ENCODE measurements at places on chromosomes 2 and 18. TPM values are rescaled to one million over a fixed set of nuclear protein-coding genes. Genes with fewer than 3 reads are reported as not detected.

DNA sequence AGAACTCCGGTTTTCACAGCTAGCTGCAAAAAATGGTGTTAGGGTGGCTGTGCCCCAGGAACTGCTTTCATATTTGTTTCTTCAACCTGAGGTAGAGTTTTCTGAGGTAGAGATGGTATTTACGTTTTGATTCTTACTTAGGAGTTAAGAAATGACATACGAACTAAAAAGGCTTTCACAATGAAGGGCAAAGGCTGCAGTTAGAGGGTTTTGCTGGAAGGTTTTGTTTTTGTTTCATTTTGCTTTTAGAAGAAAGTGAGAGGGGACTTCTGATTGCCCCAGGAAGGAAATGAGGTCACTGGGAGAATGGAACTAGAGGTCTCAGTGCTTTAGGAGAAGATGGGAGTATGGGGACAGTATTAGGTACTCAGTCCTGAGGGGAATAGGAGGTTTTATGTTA is 15.5 kb downstream of the CDCA7 start:
- DNase-seq, result no peak

Gene TLX2
- 0.53 TPM for total RNA-seq

Gene OTX1
- not detected for total RNA-seq

DNA sequence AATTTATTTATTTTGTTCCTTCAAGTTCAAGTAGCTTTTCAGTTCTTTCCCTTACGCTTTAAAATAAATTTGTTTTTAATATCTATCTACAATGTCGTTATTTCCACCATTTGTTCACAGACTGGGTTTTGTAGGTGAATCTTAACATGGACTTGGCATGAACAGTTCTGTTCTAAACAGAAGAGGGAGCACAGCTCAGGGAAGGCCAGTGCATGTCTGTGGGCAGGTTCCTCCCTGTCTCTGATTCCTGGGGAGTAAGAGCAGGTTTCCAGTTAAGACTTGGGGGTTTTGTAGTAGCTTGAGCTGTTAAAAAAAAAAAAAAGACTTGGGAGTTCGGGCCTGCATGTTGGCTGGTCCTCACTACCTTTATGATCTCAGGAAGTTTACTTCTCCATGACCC is 11.1 kb downstream of the TTL start:
- DNase-seq, result no peak

GRCh38 chr2:144692661-144693060 is 172.7 kb upstream of the ZEB2 start:
- DNase-seq, result no peak

Gene CELF4
- total RNA-seq, result not detected

Gene KANSL1L
- total RNA-seq, result 10.7 TPM

- no peak for DNase-seq
Measured at GRCh38 chr2:214801768-214802397, 7.6 kb downstream of the BARD1 start.

Gene CERS6
- 11.3 TPM for total RNA-seq

GRCh38 chr2:96144481-96145035 is 682 bp downstream of the DUSP2 start:
- peak; percentile 57 for DNase-seq

Gene VWA3B
- not detected for total RNA-seq

Gene HOXD9
- not detected for total RNA-seq

DNA sequence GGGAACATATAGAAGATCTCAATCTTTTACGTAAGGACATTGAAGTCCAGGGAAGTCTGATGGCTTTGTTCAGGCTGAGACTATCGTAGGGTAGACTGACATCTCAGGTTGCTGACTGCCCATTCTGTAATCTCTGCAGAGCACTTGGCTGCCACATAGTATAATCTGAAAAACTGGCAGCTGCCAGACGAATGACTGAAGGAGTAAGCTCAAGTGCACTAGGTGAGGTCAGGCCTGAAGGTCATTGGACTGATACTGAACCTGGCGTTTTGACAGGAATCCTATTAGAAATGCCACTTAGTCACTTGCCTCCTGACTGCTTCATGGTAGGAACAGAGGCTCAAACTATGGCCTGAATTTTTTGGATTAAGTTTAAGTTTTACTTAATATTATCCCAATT is 23.5 kb downstream of the GPD2 start:
- DNase-seq, result no peak

DNA sequence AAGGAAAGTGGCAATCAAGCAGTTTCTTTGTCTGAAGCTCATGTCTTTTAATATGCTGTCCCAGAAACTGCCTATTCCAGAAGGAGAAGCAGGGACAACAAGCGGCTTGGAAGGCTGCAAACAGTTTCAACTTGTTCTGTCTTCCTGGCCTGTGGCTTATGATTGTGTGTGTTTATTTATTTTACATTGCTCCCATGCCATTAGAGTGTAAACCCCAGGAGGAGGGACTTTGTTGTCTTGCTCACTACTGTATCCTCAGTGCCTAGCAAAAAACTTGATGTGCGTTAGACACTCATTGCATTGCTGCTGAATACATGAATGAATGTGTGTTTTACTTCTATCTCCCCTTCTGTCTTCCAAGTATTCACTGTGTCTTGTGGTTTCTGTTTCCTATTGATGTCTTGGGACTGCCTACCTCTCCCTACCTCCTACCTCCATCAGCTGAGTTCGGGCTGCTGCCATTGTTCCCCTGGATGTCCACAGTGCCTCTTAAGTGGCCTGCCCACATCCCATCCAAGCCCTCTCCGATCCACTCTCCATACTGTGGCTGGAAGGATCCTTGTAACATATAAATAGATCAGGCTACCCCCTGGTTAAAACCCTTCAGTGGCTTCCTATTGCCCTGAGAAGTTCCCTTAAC is 261.4 kb downstream of the DYSF start:
- DNase-seq, result no peak

- no peak for DNase-seq
Measured at GRCh38 chr2:36781907-36782720, 85.6 kb downstream of the VIT start.

- no peak for DNase-seq
Measured at GRCh38 chr2:238943338-238944067, 95.6 kb downstream of the TWIST2 start.

- no peak for DNase-seq
Measured at GRCh38 chr2:28166956-28167355, 225.7 kb upstream of the FOSL2 start.

All from CD4-positive, alpha-beta memory T cell (primary cell).